ENCODE measurements at places on chromosomes 16 and 17.

- DNase-seq, result no peak
Observed at GRCh38 chr17:48258331-48258730, 150.8 kb downstream of the SNX11 start.

DNA sequence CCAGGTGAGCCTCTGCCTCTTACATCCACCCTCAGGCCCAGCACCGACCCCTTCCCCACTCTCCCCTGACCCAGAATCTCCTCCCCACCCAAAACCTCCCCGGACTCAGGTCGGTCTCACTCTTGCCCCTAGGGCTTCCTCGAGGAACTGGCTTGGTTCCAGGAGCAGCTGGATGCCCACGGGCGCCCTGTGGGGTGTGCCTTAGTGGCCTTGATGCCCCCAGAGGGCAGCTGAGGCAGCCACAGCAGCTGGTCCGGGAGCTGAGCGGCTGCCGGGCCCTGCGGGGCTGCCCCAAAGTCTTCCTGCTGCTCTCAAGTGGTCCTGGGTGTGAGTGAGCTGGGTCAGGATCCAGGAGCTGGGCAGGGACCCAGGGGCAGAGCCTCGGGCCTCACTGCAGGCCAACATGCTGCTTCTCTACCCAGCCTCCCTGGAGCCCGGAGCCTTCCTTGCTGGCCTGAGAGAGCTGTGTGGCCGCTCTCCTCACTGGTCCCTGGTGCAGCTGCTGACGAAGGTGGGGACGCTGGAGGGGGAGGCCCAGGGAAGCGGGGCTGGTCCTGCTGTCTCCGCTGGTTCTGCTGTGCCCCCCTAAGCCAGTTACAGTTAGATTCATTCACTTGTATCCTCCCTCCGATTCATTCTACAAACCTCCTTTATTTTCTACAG is 9.6 kb downstream of the ZNF213 start:
- no peak for DNase-seq

DNA sequence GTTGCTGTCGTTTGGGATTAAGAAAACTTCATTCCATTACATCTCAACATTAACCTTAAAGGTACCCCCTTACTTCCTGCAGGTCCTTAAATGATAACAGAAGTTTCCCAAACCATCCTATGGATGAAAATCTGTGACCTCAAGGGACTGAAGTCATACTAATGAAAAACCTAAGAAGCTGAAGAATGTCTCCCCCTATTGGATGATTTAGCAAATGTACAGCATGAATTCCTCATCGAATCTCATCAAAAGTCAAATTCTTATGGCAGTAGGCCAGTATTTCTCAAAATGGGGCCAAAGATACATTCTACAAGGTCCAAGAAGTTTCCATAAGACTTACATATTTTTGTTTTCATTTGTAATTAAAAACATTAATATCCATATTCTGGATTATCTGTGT is 13.5 kb downstream of the SCO1 start:
- DNase-seq, result no peak

GRCh38 chr17:63171428-63172393 is 205.7 kb downstream of the TANC2 start:
- DNase-seq, result no peak

DNA sequence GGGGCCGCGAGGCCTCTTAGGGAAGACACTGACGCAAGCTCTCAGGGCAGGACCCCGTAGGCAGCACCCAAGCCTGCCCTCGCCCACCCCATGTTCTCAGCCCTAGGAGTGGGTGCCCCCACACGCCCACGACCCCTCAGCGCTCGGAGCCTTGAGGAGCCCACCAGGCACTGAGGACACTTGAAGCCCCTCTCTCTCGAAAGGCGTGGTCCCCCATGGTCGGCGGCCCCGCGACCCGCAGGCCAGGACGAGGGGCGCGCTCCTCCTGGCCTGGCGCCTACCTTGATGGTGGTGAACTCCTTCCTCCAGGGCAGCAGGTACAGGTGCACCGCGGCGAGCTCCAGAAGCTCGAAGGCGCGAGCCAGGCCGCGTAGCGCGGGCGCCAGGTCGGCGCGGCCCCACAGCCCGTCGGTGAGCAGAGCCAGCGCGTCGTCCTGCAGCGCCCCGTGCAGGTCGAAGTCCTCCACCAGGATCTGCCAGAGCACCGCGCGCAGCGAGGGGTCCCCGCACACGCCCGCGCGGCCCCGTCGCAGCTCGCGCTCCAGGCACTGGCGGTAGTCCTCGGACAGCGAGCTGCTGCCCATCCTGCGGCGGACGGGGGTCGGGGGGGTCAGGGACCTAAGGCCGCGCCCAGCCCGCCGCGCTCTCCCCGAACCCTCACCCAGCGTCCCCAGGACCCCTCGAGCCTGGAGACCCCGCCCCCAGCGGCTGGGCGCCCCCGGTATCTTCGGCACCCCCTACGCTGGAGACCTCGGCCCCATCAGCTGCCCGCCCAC is 668 bp downstream of the SPATA2L start:
- peak; percentile 90 for DNase-seq

DNA sequence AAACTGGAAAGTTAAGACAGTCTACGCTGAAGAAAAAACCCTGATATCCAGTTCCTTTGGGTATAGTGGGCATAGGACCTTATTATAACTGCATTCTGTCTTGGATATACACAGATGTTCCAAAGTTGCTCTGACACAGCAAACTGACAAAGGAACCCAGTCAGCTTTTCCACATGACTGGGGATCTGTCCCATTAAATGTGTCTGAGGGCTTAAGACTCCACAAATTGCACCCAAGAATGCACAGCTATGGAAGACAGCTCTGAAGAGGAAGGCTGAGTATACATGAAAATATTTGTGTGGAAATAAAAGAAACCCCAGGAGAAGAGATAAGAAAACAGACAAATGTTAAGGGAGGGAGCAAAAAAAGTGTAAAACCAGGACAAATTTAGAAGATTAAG is 114.1 kb downstream of the SPAG9 start:
- DNase-seq, result no peak

DNA sequence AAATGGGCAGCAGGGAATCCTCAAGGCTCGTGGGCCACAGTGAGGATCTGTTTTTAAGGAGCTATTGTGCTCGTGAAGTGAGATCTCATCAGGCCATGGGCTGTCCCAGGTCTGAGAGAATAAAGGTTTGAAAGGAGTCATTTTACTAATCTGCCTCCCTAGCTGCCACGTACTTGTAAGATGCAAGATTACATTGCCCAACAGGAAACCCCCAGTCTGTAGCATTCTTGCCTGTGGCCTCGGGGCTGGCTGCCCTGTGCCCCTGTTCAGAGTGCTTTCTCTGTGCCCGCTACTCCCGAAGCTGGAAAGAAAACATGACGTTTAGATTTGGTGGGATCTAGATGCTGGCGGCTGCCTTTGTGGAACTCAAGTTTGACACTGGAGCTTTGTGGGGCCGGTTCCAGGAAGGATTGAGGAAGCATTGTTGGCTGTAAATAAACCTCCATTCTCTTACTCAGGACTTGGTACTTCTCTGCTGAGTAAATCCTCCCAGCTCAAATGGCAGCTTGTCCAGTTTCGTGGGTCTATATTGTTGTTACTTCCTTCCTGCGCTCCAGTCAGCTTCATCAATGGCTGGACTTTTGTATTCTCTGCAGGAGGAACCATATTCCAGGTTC is 21.2 kb downstream of the SAP30BP start:
- no peak for DNase-seq

GRCh38 chr17:7383742-7384488 is 3.0 kb downstream of the TNK1 start:
- peak; percentile 74 for DNase-seq

DNA sequence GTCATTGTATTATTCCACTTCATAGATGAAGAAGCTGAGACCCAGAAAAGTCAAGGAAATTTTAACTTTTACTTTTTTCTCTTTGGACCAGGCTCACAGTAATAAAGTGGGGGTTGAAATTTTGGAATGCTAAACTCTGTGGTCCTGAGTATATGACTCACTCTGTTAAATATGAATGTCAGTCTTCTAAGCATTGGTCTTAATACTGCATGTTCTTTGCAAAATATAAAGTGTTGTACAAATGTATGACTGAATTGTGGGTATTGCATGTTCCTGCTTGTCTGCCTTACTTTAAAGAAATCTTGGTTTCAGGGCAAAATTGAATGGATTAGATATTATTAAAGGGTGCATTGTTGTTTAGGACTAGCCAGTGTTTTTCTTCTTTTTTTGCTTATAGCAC is 950.8 kb upstream of the GOT2 start:
- no peak for DNase-seq

GRCh38 chr17:59456923-59457615 is 108.3 kb upstream of the DHX40 start:
- no peak for DNase-seq

GRCh38 chr17:74775409-74776043 is 619 bp downstream of the NAT9 start:
- no peak for DNase-seq

DNA sequence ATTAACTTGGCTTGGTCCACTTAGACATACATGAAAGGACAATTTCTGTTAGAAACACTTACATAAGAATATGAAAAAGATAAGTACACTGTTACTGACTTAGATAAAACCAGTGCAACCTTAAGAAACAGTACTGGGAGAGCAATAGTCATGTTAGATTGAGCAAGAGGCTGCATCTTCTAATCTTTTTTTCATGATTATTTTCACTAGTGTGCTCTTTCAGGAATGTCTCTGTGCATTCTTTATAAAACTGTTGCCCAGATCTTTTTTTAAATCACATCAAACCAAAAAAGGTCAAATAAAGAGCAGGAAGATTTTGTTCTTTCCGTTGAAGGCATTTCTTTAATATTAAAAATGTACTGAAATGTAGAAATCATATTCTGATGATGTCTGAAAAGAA is 100.7 kb upstream of the AXIN2 start:
- no peak for DNase-seq

GRCh38 chr17:13490427-13490826 is 111.3 kb downstream of the HS3ST3A1 start:
- no peak for DNase-seq

DNA sequence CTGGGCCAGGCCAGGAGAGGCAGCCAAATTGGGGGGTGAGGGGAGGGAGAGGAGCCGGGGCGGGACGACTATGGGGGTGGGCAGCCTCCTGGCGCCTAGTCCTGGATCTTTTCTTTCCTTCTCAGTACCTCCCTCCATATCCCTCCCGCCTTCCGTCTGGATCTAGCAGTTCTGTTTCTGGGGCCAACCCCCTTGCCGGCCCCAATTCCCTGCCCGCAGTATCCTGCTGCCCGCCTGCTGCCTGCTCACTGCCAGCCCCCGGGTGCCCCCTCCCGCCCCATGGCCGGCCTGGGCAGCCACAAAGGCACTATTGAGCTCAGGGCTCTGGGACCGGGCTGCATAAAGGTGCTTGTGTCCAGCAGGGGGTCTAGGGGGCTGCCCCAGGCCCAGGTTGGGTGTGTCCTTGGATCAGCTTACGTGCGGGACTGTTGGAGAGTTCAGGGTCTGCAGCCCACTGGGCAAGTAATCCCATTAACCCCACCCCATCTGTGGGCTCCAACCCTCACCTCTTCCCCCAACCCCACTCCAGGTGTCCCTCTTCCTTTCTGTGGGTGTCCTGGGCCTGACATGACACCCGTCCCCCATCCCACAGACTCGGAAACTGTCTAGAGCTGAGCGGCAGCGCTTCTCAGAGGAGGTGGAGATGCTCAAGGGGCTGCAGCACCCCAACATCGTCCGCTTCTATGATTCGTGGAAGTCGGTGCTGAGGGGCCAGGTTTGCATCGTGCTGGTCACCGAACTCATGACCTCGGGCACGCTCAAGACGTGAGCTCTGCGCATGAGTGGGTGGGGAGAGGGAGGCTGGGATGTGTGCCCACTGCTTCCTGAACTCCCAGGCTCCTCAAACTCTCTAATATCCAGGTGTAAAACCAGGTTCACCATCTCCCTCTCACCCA is 2.0 kb downstream of the WNK4 start:
- no peak for DNase-seq

- no peak for DNase-seq
Observed at GRCh38 chr16:23962001-23962400, 126.2 kb downstream of the PRKCB start.

- no peak for DNase-seq
Observed at GRCh38 chr16:62712566-62712965, 676.3 kb upstream of the CDH8 start.

GRCh38 chr16:649631-650030 is 466 bp downstream of the WDR90 start:
- no peak for DNase-seq

GRCh38 chr16:89380681-89381080 is 109.7 kb downstream of the ANKRD11 start:
- no peak for DNase-seq

All from large intestine (tissue), 12 donors.